ENCODE measurements at places on chromosomes 7 and 10.

DNA sequence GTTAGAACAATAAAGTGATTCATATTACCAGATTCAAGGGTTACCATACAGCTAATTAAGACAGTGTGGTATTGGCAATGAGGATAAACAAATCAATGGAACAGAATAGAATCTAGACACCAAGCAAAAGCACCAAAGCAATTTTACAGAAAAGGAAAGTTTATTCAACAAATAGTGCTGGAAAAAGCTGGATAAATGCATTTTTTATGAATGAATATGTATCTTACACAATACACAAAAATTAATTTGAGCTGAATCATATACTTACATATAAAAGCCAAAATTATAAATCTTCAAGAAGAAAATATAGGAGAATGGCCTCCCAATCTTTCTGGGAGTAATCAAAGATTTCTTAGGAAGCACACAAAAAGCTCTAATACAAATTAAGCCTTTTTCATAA, 220.4 kb upstream of the PTN start:
- no peak for DNase-seq

- DNase-seq = no peak
Measured at GRCh38 chr10:30719832-30720231, 90.3 kb upstream of the LYZL2 start.

DNA sequence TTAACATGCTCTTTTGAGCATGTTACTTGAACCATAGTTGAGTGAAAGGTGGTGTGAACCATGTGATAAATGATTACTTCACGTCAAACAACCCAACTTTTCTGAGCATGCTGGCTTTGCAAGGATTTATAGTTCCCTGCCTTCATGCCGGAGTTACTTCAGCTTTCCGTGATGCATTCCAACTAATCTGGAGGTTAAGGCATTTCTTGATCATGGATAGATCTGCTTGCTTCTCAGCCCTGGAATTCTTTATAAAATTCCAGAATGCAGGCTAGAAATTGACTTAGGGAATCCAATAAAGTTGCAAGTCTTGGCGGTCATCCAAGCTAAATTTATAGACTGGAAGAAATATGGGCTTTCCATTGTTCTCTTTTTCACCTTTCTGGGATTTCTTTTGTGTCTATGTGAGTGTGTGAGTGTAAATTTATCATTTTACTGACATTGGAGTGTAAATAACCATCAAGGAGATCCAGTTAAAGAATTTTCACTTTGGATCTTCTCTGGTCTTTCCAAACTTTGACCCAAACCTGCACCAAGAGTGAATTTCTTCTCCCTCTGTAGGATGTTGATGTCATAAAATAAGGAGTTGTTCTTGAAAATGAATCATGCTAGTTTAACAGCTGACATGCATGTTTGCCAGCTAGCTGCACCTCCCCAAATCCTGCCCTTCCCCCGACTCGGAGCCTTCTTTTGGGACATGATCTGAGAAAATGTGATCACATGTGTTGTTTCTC, 289.0 kb downstream of the TWIST1 start:
- DNase-seq = no peak

DNA sequence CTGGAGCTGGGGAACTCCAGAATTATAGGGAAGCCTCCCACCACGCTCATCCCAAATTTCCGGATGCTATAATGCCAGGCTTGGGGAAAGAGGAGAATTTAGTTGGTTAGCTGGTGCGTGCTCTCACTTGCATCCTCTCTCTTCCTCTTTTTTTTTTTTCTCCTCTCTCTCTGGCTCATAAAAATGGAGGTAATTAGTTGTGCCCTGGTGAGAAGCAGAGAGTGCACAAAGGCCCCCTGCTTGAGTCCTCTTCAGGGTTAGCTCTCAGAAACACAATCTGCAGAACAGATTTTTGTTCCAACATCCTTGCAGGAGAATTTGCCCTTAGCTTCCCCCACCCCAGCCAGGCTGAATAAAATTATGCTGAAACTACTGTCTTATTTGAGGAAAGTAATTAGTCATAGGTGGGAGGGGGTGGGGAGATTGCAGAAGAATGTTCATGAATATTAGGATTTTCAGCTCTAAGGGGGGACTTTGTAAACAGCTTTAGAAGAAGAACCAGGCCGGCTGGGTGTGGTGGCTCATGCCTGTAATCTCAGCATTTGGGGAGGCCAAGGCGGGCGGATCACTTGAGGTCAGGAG, 7.6 kb downstream of the SERPINE1 start:
- no peak for DNase-seq

Data from hypothalamus (tissue), 51 donors.